ENCODE measurements at places on chromosomes 11 and 22. TPM values are rescaled to one million over a fixed set of nuclear protein-coding genes. Genes with fewer than 3 reads are reported as not detected.
A peak's percentile ranks its signal among the peaks of the same experiment; 100 is the strongest.

DNA sequence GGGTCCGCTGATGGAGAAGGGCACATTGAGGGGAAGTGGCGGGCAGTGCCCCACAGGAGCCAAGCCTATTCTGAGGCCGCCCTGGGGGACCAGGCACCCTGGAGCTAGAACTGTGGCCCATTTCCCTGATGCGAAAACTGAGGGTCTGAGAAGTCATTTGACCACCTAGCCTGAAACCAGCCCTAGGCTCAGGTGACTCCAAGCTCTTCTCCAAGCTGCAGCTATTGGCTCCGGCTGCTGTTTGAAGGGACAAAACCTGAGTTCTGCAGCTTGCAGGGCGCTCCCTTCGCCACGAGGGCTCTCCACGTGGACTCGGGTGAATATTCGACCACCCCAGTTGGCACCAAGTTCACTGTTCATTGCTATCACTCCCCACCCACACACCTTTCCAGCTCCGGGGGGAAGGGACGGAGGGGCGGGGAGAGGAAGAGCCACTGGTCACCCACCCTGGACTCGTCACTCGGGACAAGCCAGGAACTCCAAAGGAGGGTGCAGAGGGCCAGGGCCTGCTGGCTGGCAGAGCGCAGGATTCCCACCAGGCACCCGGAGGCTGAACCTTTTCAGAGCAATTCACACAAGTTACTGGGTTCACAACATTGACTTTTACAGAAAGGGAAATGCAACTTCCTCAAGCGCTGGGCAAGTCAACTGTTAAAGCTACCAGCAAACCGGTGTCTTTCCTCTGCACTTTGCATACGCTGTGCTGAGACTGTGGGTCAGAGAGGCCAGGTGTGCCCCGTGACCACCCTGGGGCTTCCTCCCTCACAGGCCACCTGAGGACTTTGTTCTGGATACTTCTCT lies 1.1 kb upstream of the RAC2 start:
- DNase-seq: no peak

GRCh38 chr11:72896431-72896830 lies 82.2 kb downstream of the ATG16L2 start:
- DNase-seq: no peak

DNA sequence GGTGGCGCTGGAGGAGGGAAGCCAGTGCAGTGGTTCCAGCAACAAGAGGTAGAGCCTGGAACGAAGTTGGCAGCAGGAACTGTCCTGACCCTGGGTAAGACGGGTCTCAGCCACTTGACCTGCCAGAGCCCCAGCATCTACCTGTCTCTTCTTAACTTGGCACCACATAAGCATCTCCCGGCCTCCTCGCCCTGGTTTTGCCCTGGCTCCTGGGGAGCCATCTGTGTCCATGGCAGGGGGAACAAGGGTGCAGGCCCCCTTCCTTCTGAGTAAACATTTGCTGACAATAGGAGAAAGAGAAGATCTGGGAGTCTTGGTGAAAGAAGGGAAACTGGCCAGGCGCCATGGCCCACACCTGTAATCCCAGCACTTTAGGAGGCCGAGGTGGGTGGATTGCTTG lies 12.8 kb downstream of the P2RY2 start:
- peak; percentile 43 for DNase-seq

DNA sequence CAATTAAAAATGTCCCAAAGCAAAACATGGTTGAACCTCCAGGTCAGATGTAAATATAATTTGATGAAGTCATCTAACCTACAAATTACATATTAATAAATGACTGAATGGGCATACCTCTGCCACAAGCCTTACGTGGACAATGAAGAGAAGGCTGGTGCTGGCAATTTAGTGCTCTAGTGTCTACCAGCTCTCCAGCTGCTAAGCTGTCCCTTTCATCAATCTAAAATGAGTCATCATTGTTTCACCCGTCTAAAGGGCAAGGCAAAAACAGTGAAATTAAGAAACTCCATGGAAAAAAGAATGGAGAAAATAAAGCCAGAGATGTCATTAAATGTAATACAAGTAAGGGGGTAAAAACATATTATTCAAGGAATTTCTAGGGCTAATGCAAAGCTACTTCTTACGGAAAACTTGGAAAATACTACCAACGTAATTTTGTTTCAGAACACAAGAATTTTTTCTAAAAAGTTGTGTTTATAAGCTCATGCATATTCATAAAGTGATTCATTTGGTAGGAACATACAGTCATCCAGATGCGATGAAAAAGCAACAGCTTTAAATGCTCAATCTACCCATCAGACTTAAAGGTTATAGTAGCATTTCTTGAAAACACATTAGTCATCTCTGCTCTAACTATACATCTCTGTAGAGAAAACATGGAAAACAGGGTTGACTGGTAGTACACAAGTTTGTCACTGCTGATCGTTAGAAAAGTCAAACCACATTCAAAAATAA lies 71.5 kb downstream of the SIK3 start:
- DNase-seq: no peak

DNA sequence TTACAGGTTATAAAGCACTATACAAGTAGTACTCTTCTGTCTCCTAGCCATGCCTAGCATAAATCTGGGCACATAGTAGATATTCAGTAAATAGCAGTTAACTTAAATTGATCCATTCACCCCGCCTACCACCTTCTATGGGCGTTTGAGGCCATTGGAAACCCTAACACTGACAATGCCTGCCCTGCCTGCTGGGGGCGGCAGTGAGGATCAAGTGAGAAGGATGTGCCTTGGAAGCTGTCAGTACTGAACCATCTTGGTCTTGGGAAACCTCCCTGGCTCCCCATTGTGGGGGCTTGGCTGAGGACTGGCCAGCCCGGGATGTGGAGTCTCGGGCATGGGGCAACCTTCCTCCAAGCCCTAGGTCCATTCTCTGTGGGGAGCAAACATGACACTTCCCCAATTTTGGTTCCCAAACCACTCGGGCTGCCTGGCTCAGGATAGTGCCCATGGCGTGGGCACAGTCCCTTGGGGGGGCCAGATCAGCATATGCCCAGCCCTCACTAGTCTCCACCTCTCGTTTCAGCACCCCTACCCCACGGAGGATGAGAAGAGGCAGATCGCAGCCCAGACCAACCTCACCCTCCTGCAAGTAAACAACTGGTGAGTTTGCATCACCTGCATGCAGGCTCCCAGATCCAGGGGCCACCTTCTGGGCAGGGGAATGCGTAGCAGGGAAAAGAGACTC lies 67.4 kb downstream of the FEZ1 start:
- DNase-seq: no peak

GRCh38 chr11:26144291-26144690 lies 187.6 kb upstream of the ANO3 start:
- DNase-seq: no peak

GRCh38 chr11:126833065-126833464 lies 167.5 kb downstream of the KIRREL3 start:
- DNase-seq: no peak

DNA sequence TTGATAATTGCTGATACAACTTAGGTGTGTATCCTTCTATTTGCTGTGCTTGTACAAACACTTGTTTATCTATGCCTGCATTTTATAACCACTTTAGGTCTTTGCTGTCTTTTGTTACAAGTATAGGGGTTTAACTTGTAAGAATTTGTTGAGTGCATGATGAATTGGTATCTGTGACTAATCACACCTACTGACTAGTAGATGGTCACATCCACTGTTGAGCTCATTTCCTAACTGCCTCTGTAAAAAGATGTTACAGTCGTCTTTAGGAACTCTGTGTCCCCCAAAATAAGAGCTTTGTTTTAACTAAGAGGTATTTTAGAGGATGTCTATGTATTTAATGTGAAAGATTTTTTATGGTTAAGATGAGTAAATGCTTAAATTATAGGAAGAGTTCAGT lies 60.5 kb downstream of the HIPK3 start:
- DNase-seq: no peak

DNA sequence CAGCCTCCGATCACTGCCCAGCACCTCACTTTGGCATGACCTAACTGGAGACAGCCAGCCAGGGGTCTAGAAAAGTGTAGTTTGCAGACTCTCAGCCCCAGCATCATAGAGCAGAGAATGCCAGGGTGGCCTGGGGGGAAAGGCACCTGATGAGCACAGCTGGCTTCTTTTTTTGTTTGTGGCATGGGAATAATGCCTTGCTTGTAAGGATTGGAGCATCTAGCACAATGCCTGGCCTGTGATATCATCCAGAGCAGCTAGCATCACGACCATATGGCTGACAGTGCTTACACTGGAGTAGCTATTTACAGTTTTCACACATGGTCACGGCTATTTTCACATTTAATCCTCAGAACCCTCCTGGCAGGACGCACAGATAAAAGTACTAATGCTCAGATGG lies 594.8 kb upstream of the B3GAT1 start:
- DNase-seq: no peak

- DNase-seq: no peak
Measured at GRCh38 chr11:62914416-62914815, 6.7 kb downstream of the CHRM1 start.

DNA sequence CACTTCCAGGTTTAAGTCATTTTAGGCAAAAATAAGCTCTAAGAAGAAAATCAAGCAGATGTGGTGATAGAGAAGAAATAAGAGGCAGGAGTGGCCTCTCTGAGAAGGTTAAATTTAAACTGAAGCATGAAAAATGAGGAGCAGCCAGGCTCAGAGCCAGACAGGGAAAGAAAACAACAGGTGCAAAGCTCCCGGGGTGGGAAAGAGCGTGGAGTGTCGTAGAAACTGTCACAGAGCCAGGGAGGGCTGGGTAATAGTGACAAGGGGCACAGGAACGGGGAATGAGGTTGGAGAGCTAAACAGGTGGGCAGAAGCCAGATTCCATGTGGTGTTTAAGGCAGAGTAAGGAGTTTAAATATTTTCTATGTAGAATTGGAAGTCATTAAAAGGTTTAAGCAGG lies 132.1 kb upstream of the BLID start:
- no peak for DNase-seq

The TSGA10IP gene
- not detected for total RNA-seq

The LMNTD2 gene
- total RNA-seq: not detected

The KRTAP5-9 gene
- 0.66 TPM for total RNA-seq

The IL17REL gene
- not detected for total RNA-seq

The ART5 gene
- total RNA-seq: 0.82 TPM

The CBX7 gene
- 108 TPM for total RNA-seq

The DRD2 gene
- 0.66 TPM for total RNA-seq

The SHANK3 gene
- 3.2 TPM for total RNA-seq

Measured in sigmoid colon (tissue), 7 donors.